ENCODE measurements at places on chromosomes 4 and X. TPM values are rescaled to one million over a fixed set of nuclear protein-coding genes. Genes with fewer than 3 reads are reported as not detected.

The AFM gene
- not detected for total RNA-seq

The SPANXN4 gene
- not detected for total RNA-seq

The PPEF2 gene
- total RNA-seq = not detected

The MXRA5 gene
- total RNA-seq = not detected

The CAPN6 gene
- total RNA-seq = not detected

The GRID2 gene
- not detected for total RNA-seq

The NLGN3 gene
- total RNA-seq = 1.3 TPM

The FMR1NB gene
- total RNA-seq = not detected

The SASH3 gene
- not detected for total RNA-seq

The MAGEA11 gene
- total RNA-seq = not detected

The FRG2 gene
- not detected for total RNA-seq

The MAMLD1 gene
- total RNA-seq = 6.8 TPM

Measured in A549 treated with ZK216348 at 1 μM for 4 hours (cell line).